ENCODE measurements at places on chromosomes 2 and 18. TPM values are rescaled to one million over a fixed set of nuclear protein-coding genes. Genes with fewer than 3 reads are reported as not detected.

IL1A gene
- not detected for total RNA-seq

ZFAND2B gene
- 30.9 TPM for total RNA-seq

SNORC gene
- 0.83 TPM for total RNA-seq

ALK gene
- total RNA-seq = under 0.01 TPM

CRYGC gene
- total RNA-seq = not detected

CYS1 gene
- 1.6 TPM for total RNA-seq

SP140 gene
- not detected for total RNA-seq

RBMS1 gene
- total RNA-seq = 68.7 TPM

HTR2B gene
- 14.8 TPM for total RNA-seq

NCKAP5 gene
- 1.7 TPM for total RNA-seq

ARHGAP25 gene
- 1.1 TPM for total RNA-seq

CRACDL gene
- not detected for total RNA-seq

TUBA4B gene
- total RNA-seq = not detected

TTC27 gene
- total RNA-seq = 29.7 TPM

CERS6 gene
- total RNA-seq = 9.0 TPM

HAT1 gene
- 31.3 TPM for total RNA-seq

DTNA gene
- total RNA-seq = 39.8 TPM

CPLX4 gene
- not detected for total RNA-seq

TANC1 gene
- 61.2 TPM for total RNA-seq

LAMA1 gene
- total RNA-seq = 82.3 TPM

KCNK3 gene
- total RNA-seq = 1.1 TPM

KLHL14 gene
- total RNA-seq = not detected

REG3A gene
- not detected for total RNA-seq

SF3B6 gene
- total RNA-seq = 89.5 TPM

PLGLB1 gene
- 0.38 TPM for total RNA-seq

PLCD4 gene
- total RNA-seq = 4.0 TPM

ADAM17 gene
- total RNA-seq = 74.4 TPM

SLC9A4 gene
- not detected for total RNA-seq

CMPK2 gene
- total RNA-seq = 0.35 TPM

SPP2 gene
- not detected for total RNA-seq

DCTN1 gene
- 180 TPM for total RNA-seq

SCN3A gene
- 3.5 TPM for total RNA-seq

UGT1A3 gene
- total RNA-seq = not detected

DYTN gene
- not detected for total RNA-seq

ARL5A gene
- 47.8 TPM for total RNA-seq

FBXO41 gene
- total RNA-seq = 0.23 TPM

CPS1 gene
- 28.2 TPM for total RNA-seq

KCNG2 gene
- 0.12 TPM for total RNA-seq

FAP gene
- total RNA-seq = 182 TPM

GRB14 gene
- total RNA-seq = 7.5 TPM

GAREM1 gene
- 2.7 TPM for total RNA-seq

NEU2 gene
- total RNA-seq = not detected

Measured in smooth muscle cell of the coronary artery (primary cell).